CD4-positive, alpha-beta T cell treated with Interleukin-12 subunit alpha and Interleukin-12 subunit beta, for 1 hour (primary cell): ENCODE measurements at places on chromosomes 3 and 15.

DNA sequence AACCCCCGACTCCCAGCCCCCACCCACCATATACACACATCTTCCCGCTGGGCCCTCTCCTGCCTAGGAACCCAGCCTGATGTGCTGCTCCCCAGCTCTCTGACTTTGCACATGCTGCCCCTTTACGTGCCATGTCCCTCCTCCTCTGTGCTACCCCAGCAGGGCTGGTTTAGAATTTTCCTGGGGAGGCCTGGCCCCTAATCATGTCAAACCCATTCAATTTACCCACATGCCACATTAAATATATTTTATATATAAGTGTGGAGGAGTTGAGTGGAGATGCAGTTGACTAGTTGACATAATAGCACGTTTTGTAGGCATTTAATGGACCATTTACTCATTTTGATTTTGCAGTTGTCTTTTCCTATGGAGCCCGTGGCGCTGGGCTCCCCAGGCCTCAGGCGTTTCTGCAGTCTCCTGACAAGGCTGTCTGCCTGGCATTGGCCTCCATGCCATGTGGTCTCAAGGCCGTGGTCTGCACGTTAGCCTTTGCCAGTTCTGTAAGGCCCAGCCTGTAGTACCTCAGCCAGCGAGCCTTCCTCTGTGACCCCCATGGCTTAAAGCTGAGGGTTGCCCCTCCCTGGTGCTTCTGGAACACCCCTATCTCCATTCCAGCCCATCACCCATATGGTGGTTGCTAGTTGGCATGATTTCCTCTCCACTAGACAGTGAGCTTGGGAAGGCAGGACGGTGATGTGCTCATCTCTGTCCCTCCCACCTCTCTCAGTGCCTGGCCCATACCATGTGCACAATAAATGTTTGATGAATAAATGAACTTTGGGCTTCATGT is 155.8 kb downstream of the TLE3 start:
- no peak for DNase-seq

- DNase-seq: peak; percentile 48
Observed at GRCh38 chr3:16290827-16291196, 25.8 kb downstream of the OXNAD1 start.

GRCh38 chr3:182104881-182105280 is 393.2 kb downstream of the SOX2 start:
- DNase-seq: no peak

DNA sequence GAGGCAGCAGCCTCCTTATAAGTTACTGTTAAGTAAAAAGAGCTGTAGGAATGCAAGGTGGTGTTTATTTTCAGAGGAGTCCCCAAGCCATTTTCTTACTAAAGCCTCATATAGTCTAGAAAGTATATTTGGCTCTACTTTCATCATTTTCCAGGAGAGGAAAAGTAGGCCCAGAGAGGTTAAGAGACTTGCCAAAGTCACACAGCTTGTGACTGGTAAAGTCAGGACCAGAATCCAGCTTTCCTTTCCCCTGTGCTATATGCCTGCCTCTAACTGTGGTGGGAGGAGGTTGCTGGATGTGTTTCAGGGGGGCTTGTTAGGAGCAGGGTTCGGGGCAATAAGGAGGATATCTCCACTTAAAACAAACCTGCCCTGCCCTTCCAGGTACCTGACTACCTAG is 7.2 kb upstream of the OGG1 start:
- DNase-seq: no peak

GRCh38 chr3:120726791-120727190 is 15.5 kb downstream of the RABL3 start:
- DNase-seq: no peak

GRCh38 chr3:150372722-150373121 is 35.4 kb upstream of the TSC22D2 start:
- DNase-seq: no peak

- peak; percentile 16 for DNase-seq
Observed at GRCh38 chr15:99476413-99477222, 89.2 kb upstream of the MEF2A start.

DNA sequence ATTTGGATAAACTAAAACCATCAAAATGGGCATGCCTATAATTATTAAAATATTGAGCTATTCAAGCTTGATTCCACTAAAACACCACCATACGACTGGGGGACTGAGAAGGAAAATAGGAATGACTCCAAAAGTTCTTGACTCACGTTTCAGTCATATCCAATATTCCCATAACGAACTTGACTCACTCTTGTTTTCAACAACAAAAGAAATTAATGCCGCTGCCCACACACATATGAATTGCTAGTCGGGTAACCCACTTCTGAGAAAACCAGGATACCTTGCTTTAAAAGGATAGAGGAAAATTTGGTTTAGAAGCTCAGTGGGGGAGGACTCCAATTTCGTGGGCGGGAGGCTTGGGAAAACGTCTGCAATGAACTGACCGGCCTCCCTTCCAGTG is 5.2 kb downstream of the HTR3C start:
- no peak for DNase-seq

GRCh38 chr3:8246070-8246469 is 255.6 kb upstream of the LMCD1 start:
- no peak for DNase-seq

GRCh38 chr15:65908876-65909275 is 39.6 kb downstream of the RAB11A start:
- no peak for DNase-seq

DNA sequence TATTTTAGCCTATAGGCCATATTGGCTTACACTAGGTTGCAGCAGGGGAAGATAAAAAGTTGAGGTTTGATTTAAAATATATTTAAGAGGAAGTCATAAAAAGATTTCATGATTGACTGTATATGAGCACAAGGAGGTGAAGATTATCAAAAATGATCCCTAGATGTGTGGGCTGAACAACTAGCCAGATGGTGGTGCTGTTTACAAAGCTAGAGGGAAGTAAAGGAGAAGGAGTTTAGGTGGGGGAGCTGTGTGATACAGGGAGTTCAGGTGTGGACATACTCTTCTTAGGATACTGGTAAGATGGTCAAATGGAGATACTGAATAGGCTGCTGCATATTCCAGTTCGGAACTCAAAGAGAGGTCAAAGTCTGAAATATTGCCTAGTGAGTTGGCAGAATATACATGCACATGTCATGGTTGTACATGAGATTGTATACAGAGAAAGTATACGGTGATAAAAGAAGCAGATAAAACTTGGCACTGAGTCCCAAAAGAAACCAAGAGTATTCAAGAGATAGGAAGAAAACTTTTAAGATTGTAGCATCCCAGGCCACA is 727.8 kb downstream of the NLGN1 start:
- DNase-seq: no peak

GRCh38 chr15:66703540-66703941 is 1.5 kb downstream of the SMAD6 start:
- DNase-seq: no peak

- DNase-seq: no peak
Observed at GRCh38 chr3:76811418-76811817, 228.5 kb upstream of the ROBO2 start.

DNA sequence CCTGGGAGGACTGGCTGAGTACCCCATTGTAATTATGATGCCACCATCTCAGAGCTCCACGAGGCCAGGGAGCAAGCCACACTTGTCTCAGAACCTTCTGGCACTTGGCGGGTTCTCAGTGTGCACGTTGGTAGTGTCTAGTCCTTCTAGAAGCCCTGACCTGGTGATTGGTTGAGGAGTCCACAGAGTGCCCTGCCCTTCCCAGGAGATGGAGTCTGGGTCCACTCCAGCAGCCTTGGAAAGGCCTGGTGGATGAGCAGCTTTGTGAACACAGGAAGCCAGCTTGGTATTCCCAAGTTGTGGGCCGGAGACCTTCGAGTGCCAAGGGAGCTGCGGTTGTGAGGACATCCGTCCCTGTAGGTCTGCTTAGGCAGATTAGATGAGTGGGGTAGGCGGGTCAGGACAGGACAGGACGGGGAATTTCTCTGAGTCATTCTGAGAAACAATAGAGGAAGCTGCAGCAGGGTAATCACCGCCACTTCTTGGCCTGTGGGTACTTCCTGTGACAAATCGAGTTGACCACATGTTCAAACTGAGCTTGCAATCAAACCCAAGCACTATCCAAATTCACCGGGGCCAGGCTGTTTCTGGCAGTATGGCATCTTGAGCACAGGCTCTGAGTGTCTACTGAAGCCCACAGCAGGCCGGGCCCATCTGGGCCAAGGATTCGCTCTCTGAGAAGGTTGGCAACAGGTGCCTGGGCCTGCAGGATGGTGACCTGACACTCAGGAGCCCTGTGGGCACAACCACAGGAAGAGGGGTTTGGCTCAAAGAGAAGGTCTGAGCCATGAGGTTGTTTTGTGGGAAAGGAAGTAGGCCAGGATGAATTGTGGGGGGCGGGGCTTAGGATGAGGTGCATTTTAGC is 71.5 kb upstream of the PLXNA1 start:
- DNase-seq: peak; percentile 76

GRCh38 chr3:17069754-17070153 is 185.0 kb downstream of the PLCL2 start:
- DNase-seq: no peak

GRCh38 chr15:47792231-47792630 is 74.9 kb downstream of the SEMA6D start:
- no peak for DNase-seq
